ENCODE measurements at places on chromosomes 7 and 10.

- DNase-seq, result no peak
Measured at GRCh38 chr7:76223286-76223972, 21.7 kb downstream of the SRRM3 start.

GRCh38 chr10:112122827-112123226, 60.7 kb downstream of the GPAM start:
- no peak for DNase-seq

- no peak for DNase-seq
Measured at GRCh38 chr7:157660971-157661610, 324.3 kb downstream of the DNAJB6 start.

DNA sequence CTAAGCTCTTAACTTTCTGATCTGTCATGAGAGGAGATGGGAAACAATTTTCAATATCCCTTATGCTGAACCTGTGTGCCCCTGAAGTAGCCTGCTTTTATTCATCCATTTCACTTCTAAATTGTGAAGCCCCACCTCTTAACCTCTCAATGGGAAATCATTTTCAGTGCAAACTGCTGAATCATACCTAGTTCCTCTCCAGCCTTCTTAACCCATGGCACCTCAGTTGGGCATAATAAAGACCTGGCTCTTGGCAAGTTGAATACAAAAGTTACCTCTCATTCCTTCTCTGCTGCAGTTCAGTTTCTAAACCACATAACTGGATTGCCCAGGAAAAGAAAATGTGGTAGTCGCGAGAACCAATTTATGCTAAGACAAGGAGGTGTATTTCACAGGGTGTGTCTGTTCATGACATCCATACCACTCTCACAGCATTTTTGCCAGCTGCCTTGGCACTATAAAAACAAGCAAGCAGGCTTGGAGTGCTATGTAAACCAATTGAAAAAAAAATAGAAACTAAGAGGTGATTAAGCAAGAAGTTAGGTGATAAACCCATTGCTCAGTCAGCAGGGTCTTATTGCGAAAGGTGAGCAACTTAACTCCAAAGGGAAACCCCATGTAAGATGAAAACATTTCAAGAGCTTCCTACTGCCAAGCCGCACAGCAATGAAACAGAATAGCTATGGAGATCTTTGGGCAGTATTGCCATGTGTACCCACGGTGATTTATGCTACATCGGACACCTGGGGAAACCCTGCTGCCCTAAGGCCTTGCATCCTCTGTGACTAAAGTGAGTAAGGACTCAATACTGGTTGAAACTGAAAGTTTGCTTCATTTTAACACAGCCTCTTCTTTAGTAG, 57.0 kb upstream of the DKK1 start:
- no peak for DNase-seq

GRCh38 chr7:31253532-31253931, 87.0 kb downstream of the NEUROD6 start:
- DNase-seq, result no peak

- no peak for DNase-seq
Measured at GRCh38 chr10:71613261-71613777, 106.3 kb downstream of the C10orf105 start.

- no peak for DNase-seq
Measured at GRCh38 chr7:105752671-105753275, 123.6 kb downstream of the ATXN7L1 start.

- DNase-seq, result no peak
Measured at GRCh38 chr10:132237871-132238270, 51.1 kb downstream of the DPYSL4 start.

DNA sequence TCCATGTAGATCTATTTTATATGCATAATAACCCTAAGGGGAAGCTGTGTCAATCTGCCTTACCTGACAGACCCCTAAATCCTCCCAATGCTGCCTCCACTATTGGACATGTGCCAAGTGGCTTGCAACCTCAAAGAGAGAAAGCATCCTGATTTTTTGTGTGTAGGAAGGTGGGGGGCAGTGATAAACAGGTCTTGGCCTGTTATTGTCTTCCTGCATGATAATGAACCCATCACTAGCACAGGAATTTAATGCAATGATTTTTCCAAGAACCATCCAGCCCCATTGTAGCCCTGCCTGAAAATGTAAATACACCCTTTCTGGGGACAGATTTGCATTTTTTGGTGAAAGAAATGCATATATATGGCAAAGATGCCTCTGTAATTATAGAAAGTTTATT, 850.2 kb downstream of the LRMDA start:
- DNase-seq, result no peak

DNA sequence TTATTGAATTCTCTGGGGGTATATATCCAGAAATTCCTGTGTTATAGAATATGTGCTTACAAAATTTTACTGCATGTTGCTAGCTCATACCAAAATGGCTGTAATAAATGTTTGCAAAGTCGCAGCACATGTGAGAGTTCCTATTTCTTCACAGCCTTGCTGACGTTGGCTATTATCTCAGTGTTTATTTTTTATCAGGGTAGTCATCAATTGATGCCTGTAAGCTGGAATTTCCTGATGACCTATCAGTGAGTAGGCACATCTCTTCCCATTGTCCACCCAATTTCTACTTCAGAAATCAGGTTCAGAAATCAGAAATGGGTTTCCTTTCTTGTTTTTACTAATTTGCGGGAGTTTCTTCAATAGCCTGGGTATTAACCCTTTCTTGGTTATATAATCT, 268.1 kb upstream of the FZD8 start:
- no peak for DNase-seq

GRCh38 chr7:150446288-150446938, 4.0 kb upstream of the GIMAP8 start:
- no peak for DNase-seq

GRCh38 chr10:112761256-112761655, 188.8 kb upstream of the TCF7L2 start:
- DNase-seq, result no peak

- DNase-seq, result no peak
Measured at GRCh38 chr7:28136420-28136819, 44.2 kb downstream of the JAZF1 start.

DNA sequence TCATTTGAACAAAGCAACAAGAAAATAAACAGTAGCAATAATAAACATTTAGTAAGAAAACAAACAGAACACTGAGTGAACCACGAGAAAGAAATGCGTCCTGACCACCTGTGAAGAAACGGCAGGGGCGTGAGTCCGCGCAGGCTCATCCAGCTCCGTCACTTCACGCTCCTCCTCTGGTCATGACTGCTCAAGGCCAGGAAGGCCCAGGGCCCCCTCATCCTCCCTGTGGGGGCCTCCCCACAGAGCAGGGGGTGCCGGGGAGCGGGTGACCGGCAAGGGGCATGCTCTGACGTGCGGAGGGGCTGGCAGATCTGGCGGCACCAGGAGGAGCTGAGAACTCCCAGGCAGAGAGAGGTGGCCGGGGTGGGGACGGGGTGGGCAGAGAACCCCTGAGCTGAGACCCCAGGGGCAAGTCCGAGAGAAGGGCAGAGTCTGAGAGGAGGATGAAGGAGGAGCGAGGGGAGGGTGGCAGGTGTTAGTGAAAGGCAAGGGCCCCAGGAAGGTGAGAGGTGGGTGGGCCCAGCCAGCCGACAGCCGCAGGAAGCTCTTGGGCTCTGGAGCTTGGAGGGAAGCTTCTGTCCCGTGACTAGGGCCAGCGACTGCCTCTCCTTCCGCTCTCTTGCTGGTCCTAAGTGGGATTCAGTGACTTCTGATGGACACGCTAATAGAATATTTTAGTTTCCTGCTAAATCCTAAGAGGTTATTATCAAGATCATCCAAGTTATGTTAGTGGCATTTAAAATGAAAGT, 223.9 kb downstream of the TCERG1L start:
- DNase-seq, result no peak

GRCh38 chr10:76444034-76444800, 1012.8 kb downstream of the LRMDA start:
- DNase-seq, result no peak

DNA sequence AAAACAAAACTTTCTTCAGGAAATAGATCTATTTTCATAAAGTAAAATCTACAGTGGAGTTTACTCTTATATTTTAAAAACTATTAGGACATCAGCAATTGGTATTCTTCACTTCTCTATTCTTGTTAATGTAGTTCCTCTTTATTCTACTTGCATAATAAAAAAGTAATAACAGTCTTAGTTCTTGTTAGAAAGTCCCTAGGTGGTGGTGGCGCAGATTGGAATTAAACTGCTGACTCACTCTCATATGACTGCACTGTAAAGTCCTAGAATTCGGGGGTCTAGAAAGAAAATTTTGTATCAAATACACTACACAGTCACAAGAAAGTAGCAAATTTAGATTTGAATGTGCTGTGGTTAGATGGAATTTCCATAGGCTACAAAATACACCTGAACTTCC, 44.6 kb upstream of the TES start:
- DNase-seq, result no peak

DNA sequence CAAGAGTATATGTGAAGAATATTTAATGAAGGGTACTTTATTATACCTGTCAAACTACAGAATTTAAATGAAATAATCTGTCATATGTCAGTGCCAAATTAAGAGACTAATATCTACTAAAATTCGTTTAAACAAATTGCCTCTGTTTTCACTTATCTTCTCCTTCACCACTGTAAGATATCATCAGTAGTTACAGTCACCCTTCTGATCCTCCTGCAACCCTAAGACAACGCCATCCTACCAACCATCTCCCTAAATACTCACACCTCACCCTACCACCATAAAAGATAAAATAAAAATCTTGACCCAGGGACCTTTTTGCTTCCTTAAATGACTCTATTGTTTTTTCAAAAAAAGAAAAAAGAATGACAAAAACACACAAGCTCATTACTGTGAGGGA, 20.8 kb downstream of the EZH2 start:
- DNase-seq, result no peak

GRCh38 chr10:47136866-47137265, 163.1 kb upstream of the GDF10 start:
- DNase-seq, result no peak

- no peak for DNase-seq
Measured at GRCh38 chr7:102413091-102413490, 16.9 kb downstream of the PRKRIP1 start.

GRCh38 chr10:102998399-102998907, 80.4 kb downstream of the CNNM2 start:
- DNase-seq, result no peak

GRCh38 chr10:110483633-110484032, 14.1 kb upstream of the DUSP5 start:
- no peak for DNase-seq

DNA sequence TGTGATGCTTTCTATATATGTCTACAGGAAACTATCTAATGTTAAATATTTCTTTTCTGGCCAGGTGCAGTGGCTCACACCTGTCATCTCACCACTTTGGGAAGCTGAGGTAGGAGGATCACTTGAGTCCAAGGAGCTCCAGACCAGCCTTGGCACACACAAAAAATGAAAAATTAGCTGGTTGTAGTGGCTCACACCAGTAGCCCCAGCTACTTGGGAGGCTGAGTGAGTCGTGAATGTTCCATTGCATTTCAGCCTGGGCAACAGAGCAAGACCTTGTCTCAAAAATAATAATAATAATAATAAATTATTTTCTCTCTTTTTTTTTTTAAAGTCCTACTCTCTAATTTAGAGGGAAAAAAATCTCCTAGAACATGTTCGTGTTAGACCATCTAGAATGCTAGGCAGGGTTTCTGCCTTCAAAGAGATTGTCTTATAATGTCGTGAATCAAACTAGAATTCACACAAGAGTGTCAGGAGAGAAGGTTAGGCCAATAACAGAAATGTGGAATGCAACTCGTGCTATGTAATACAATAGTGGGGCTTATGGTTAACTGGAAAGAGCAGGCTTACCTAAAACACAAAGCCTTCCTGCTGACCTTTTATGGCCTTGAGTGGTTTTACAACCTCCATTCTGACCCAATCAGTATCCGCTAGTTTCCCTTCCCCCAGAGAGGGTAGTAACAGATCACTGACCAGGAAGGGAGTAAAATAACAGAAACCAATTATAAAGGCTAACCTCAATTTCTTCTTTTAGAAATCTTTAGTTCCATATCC, 46.3 kb downstream of the MYOF start:
- no peak for DNase-seq

- DNase-seq, result no peak
Measured at GRCh38 chr10:74754381-74754821, 72.0 kb upstream of the KAT6B start.

- DNase-seq, result no peak
Measured at GRCh38 chr10:34341473-34341872, 473.6 kb downstream of the PARD3 start.

DNA sequence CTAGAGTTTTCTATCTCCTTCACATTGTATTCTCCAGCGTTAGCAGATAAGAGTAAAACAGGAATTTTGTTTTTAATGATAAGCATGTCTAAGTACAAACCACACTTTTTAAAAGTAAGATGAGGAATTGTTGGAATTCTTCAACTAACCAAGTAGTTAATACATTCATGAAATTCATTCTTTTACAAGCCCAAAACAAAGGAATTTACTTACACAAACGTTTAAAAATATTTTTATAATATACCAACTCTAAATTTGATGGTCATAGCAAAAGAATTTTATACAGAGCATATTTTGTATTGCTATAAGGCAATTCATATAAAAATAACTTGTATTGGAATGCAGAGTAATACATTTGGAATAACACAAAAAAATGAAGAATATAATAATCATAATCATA, 51.3 kb downstream of the TWIST1 start:
- DNase-seq, result no peak

GRCh38 chr10:103124420-103125096, 68.5 kb downstream of the NT5C2 start:
- DNase-seq, result no peak

- DNase-seq, result no peak
Measured at GRCh38 chr10:107163076-107163855, 1.2 kb downstream of the SORCS1 start.

DNA sequence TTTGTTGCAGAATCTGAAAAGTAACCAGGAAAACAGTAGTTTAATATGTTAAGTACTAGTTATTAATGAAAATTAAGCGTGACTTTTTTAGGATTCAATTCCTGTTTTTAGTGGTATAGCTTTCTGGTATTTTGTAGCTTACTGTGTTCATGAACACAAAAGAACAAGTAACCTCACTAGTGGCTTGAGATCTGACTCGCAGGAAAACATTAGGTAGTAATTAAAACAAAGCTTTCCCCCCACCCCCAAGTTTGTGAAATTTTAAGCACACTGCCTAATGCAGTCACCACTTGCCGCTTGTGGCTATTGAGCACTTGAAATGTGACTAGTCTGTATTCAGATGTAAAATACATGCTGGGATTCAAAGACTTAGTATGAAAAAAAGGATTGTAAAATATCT, 102.5 kb upstream of the RPA3 start:
- DNase-seq, result no peak

DNA sequence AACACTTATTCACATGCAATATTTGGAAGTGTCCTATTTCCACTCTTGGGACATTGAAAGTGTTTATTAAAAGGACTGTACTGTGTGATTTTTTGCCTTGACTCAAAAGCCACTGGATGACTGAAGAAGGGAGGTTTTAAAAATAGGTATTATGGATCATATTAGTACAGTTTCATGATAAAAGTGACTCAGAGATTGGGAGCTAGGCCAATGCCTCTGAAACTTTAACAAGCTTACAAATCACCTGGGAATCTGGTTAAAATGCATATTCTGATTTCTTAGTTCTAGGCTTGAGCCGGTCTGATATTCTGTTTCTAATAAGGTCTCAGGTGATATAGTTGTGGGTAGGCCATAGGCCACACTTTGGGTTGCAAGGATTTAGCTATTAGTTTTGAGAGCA, 191.2 kb downstream of the PLXDC2 start:
- DNase-seq, result no peak

- DNase-seq, result no peak
Measured at GRCh38 chr7:490461-491291, 29.0 kb downstream of the PDGFA start.

GRCh38 chr7:151122276-151122675, 36.0 kb downstream of the AGAP3 start:
- DNase-seq, result no peak

GRCh38 chr7:151835636-151836035, 41.3 kb downstream of the PRKAG2 start:
- DNase-seq, result no peak
